Activated CD4-positive, alpha-beta memory T cell treated with anti-CD3 and anti-CD28 coated beads, Interleukin-2, amount 10 ng/mL, durations not matched to agents 7 days and 5 days (primary cell): ENCODE measurements at places on chromosomes 12 and 14.

DNA sequence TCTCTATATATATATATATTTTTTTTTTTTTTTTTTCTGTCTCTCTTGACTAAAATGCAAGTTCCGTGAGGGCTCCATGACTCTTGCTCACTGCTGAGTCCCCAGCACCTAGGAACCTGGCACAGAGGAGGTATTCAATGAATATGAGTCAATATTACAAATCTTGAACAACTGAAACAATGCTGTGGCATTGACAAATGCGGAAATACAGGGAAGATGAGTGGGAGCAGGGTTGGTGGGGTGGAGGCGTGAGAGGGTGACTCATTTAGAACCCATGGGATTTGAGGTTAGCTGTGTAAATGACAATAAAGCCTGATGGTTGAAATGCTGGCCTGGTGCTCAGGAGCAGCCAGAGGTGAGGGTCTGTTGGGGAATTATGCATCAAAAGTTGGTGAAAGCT lies 121.7 kb upstream of the FUT8 start:
- DNase-seq, result no peak

DNA sequence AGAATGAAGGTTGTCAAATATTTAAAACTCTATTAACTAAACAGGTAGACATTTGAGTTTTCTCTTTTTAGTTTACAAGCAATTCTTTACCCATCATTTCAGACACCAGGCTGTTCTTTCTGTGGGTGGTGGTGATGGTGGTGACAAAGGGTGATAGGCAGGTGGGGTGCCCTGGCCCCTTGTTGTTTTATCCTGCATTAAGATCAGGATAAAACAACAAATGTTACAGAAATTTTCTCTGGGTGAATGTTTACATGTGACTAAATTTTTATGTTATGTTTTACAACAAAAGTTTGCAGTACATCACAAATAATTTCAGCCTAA lies 85.9 kb upstream of the MDM1 start:
- DNase-seq, result no peak

DNA sequence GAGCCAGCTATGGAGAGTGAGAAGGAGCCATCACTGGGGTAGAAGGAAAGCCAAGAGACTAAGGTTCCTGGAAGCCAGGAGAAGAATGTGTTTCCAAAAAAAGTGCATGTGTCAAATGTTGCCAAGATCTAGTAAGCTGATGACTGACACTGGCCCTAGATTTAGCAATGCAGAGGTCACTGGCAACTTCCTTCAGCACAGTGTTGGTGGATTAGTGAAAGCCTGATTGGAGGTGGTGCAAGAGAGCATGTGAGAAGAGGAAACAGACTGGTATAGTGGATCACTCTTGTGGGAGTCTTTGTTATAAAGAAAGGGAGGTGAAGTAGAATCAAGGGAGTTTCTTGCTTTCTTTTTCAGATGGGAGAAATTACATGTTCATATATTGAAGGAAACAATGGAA lies 34.1 kb upstream of the CHGA start:
- DNase-seq, result no peak

DNA sequence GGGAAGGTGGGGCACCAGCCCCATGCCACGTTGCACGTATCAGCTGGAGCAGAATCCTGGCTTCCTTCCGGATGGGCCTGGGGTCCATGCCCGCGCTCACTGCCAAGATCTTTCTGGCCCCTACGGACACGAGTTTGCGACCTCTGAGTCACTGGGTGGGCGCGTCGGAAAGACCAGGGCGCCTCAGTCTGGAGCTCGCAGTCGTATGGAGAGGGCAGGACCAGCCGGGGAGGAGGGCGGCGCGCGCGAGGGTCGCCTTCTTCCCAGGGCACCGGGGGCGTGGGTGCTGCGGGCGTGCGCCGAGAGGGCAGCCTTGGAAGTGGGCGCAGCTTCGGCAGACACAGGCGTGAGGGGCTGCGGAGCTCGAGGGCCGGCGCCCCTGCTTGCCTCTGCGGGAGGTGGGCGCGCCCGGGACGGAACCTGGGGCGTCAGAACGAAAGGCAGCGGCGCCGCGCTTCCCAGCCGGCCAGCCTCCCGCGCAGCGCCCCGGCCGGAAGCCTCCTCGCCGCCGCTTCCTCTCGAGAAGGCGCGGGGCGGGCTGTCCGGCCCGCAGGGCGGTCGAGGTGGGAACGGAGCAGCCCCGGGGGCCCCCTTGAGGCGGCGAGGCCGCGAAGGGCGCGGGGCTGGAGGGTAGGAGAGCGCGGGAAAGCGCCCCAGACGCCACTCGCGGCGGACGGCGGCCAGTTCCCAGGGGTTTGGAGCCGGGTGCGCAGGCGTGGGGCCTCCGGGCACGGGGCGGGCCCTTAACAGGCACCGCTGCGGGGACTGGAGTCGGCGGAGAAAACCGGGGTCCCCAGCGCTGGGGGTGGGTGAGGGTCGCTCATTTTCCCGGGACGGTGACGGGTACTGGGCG lies at the start of gene ARL6IP4:
ARL6IP4 (plus strand) TSS at position 499 of the 853 bp plus-strand sequence. CDS start 459 bp downstream, outside the sequence.
- DNase-seq, result peak; percentile 74

GRCh38 chr12:49937639-49938300 lies 12.8 kb upstream of the AQP2 start:
- DNase-seq, result no peak

DNA sequence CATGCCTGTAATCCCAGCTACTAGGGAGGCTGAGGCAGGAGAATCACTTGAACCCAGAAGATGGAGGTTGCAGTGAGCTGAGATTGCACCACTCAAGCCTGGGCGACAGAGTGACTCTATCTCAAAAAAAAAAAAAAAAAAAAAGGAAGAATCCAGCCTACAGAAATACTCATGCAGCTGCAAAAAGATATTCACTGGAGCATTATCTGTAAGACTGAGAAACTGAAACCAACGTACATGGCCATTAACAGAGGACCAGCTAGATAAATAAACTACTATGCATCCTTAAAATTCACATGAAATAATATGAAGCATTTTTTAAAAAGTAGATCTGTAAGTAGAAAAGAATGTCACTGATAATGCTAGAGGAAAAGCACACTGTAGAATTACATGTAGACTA lies 3.5 kb downstream of the SLC7A7 start:
- no peak for DNase-seq

GRCh38 chr14:67269298-67270060 lies 28.2 kb downstream of the PALS1 start:
- no peak for DNase-seq

- DNase-seq, result peak; percentile 92
Measured at GRCh38 chr14:106308839-106309389, 782.5 kb downstream of the TMEM121 start.
